ENCODE measurements at places on chromosomes 6 and 20.
A peak's percentile ranks its signal among the peaks of the same experiment; 100 is the strongest.

- DNase-seq, result no peak
Measured at GRCh38 chr6:1143655-1144054, 168.2 kb upstream of the FOXQ1 start.

- no peak for DNase-seq
Measured at GRCh38 chr6:152879681-152880080, 103.2 kb downstream of the FBXO5 start.

- DNase-seq, result no peak
Measured at GRCh38 chr20:33082546-33082945, 3.1 kb downstream of the BPIFB4 start.

DNA sequence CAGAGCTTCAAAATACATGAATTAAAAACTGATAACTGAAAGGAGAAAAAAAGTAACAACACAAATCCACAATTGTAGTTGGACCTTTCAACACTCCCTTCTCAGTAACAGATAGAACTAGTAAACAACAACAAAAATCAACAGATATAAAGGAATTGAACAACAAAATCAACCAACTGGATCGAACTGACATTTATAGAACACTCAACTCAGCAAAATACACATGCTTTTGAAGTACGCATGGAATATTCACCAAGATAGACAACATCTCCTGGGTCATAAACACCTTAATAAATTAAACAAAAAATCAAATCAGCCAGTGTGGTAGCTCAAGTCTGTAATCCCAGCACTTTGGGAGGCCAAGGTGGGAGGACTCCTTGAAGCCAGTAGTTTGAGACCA lies 63.3 kb downstream of the ILRUN start:
- DNase-seq, result no peak

DNA sequence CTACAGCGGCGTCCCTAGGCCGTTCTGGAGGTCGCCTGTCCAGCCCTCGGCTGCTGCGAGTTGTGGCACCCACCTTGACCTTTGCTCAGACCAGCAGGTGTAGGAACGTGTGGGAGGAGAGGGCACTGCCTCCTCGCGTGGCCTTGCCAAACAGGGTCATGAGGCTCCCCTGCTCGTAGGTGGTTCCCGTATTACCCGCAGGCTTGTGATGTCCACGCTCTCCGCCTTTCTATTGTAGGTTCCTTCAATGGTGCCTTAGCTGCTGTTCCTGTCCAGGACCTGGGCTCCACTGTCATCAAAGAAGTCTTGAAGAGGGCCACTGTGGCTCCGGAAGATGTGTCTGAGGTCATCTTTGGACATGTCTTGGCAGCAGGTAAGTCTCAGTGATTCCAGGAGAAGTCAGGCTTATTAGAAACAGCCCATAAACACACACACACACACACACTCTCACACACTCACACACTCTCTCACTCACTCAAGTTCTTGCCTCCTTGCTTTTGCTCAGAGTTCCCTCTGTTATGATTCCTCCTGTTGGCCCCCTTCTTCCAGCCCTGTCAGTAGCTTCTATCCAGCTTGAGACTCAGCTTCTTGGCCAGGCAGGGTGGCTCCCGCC lies 942 bp downstream of the ACAT2 start:
- DNase-seq, result peak; percentile 13

- DNase-seq, result no peak
Measured at GRCh38 chr6:26575494-26575939, 21.2 kb upstream of the ABT1 start.

DNA sequence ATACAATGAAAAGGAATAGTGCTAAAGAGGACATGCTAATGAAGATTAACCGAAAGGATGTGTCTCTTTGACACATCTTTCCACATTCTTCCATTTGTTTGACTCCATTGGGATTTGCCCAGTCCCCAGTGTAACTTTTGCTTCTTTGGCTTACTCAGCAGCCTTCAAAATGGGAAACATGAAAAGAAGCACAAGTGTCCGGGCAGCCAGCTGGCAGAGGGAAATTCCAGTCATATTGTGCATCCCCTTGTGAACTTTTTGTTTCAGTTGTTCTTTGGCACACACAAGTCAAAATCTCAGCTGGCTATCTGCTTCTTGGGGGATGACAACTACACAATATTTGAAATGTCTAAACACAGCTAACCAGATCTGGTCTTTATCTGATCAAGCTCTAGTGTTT lies 157.4 kb downstream of the OGFRL1 start:
- DNase-seq, result no peak

DNA sequence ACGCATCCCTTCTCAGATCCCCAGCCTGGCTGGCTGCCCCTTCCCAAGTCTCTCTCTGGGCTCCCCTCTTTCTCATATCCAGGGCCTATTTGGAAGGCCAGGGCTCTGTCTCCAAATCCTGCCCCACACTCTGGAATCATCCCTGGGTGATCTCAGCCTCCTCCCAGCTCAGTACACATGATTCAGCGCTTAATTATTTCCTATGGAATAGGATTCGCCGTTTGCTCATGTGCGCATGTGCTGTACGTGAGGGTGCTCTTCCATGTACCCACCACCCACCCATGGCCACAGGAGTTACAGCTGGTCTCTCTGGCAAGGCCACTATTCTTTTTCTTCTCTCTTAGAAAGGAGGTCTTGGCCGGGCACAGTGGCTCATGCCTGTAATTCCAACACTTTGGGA lies 81.7 kb upstream of the FOXP4 start:
- no peak for DNase-seq

- no peak for DNase-seq
Measured at GRCh38 chr6:96909811-96910210, 12.1 kb upstream of the NDUFAF4 start.

- no peak for DNase-seq
Measured at GRCh38 chr6:25058941-25059340, 123.2 kb upstream of the RIPOR2 start.

GRCh38 chr20:41225091-41225490 lies 87.7 kb downstream of the PLCG1 start:
- no peak for DNase-seq

DNA sequence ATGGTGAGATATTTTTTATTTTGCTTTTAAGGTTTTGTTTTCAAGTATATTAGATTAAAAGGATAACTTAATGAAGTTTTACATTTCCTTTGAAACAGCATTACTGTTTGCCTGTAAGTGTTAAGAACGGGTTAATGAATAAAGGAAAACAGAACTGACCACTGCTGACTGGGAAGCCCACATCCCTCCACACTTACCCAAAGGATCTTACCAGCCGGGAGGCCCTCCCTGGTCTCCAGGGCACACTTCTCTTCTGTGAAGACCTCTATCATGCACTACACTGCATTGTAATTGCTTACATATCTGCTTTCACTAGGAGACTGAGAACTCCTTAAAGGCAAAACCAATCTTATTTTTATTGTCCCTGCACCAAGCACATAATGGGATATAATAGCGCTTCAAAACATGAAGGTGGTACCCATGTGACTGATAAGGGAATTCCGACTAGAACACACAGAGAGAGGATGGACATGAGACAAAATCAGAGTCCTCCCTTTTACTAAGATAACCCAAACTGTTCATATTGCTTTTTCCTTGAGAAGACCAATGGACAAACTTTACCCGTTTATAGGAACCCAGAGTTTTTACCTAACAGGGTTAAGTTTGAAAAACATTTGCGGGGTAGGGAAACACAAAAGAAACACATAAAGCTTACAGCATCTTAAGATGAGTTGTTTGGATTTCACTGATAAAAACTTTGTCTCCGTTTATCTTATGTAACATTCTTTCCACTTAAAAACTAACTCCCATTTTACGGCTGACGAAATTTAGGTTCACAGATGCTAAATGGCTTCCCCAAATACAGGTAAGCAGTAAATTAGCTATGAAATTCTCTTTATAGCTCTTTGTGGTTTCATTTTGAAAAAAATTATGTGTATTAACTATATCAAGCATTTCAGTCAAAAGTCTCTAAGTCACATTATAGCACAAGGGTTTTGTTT lies 8.7 kb downstream of the EZR start:
- DNase-seq, result no peak

- DNase-seq, result no peak
Measured at GRCh38 chr20:1625083-1625690, 5.4 kb upstream of the SIRPB1 start.

DNA sequence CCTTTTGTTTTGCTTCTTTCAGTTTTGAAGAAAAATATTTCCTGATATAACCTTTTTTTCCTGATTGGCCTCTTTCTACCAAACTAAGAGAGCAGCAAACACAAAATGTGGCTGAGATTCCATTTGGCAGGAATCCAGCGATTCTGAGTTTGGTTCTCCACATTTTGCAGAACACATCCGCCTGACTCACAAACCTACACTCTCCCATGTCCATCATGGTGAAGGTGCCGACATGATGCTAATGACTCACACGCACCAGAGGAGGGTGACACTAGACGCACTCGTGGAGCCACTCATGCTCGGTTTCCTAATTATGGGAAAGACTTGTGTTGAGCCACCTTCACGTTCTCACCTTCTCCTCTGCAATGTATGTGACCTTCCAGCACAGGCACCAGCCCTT lies 45.9 kb upstream of the DUSP22 start:
- no peak for DNase-seq

DNA sequence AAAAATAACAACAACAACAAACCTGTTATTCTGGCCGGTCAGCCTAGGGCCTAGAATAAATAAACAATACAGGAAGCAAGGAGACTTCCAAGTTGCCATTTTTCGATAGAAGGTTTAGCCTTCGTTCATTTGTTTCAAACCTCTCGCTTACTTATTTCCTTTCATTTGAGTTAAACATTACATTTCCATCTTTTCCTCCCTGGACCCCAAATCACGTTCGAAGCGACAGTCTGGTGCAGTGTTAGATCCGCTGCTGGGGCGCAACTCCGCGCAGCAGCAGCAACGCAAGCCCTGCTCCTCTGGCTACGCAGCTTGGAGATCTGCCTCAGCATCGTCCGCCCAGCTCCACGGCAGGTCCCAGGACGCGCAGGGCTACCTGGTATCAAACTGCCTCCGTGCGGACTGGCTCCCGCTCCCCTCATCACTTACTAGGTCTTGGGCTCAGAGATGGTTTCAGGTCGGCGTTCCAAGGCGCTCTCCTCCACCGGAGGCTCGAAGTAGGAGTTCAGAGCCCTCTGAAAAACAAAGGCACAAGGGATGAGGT lies 530 bp downstream of the TDP2 start:
- DNase-seq, result peak; percentile 36

DNA sequence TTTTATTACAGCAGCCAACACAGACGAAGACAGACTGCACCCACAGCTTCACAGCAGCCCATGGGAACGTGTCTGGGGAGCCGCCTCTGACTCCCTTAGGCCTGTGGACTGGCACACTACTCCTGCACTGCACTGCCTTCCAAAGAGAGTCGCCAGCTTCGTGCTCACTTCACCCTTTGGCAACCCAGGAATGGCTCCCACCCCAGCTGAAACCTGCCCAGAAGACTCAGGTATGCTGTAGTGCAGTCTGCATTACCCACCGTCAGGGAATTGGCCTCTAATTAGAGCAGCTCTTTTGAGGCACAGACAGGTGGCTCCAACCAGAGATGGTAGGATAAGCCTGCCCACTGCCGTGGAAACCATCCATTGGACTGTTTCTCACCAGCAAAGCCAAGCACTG lies 39.9 kb upstream of the FRMD1 start:
- DNase-seq, result no peak

GRCh38 chr6:96153775-96154174 lies 138.0 kb downstream of the FUT9 start:
- DNase-seq, result no peak

DNA sequence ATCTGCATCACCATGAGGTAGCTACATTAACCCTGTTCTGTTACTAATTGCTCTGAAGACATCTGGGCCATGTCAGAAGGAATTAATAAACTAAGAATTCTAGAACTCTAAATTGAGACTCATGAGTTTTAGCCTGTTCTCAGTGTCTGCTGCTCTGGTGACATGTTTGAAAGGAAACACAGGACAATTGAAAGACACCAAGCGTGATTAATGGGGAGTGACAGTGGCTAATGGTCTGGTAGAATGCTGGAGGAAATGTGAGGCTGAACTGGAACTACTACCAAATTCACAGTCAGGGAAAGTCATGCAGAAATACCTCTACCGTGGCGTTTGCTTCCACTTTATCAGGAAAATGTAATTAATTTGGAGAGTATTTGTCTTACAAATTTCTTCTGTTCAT lies 140.0 kb downstream of the TBC1D7 start:
- DNase-seq, result no peak

DNA sequence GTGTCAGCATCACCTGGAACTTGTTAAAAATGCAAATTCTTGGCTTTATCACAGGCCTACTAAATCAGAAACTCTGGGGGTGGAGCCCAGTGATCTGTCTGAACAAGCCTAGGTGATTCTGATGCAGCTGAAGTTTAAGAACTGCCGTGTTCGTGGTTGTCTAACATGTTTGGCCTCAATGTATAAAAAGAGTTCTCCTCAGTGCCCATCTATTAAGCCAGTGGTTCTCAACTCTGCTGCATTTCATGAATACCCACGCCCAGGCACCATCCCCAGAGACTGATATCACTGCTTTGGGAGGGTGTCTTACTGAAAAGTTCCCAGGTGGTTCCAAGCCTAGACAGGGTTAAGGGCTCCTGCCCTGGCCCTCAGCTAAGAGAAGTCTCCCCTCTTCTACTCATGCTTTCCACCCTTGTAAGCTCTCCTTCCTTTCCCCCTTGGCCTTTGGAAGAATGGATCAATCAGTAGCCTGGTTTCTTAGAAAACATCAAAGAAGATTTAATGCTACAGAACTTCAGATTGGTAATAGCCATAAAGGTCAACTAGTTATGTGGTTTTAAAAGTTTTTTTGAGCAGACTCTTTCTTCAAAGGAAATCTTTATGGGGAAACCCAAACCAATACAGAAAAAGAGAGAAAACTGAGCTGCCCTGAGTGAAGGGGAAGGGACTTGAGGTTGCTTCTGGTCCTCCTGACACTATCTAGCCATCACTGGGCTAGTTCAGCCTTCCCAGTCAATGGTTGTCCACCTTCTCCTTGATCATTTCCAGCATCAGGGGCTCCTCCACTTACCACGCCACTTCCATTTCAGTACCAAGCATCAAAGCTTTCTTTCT lies 38.9 kb upstream of the TNFAIP3 start:
- DNase-seq, result no peak

- no peak for DNase-seq
Measured at GRCh38 chr20:5908981-5909380, 41.4 kb downstream of the TRMT6 start.

DNA sequence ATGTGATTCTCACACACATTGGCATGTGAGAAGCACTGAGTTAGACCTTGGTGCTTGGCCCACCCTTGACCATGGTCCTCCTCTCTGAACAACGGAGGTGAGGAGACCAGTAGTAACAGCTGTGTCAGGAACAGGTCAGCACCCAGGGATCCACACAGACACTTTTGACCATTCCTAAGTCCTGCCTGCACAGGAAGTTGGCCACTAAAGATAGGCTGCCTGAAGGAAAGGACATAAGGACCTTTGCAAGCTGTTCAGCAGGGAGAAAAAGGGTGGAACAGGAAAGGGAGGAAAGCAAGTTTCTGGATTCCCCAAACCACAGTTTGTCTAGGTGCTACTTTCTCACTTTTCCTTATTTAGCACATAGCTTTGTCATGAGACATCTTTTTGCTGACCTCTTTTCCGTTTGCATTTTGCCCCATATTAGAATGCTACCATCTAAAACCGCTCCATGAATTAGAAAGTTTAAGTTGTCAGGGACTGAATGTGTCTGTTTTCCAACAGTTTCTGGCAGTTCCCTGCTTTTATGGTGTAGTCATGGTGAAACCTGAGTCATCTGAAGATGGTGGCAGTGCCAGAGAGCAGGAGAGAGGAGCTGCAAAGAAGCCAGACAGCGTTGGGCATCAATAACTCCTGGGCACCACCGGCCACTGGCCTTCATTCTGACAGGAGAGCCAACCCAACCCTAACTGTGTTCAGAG lies 1.1 kb upstream of the CD109 start:
- no peak for DNase-seq
